NCI-H2171 treated with DMSO at 0.1 percent for 48 hours (cell line): ENCODE measurements at places on chromosomes 11 and 22.
A peak's percentile ranks its signal among the peaks of the same experiment; 100 is the strongest.

- no peak for DNase-seq
Measured at GRCh38 chr11:104944076-104944475, 24.3 kb downstream of the CASP4 start.

GRCh38 chr11:75325713-75326438, 25.6 kb downstream of the ARRB1 start:
- peak; percentile 46 for DNase-seq

- DNase-seq = no peak
Measured at GRCh38 chr11:105192115-105192514, 52.5 kb upstream of the CARD18 start.

DNA sequence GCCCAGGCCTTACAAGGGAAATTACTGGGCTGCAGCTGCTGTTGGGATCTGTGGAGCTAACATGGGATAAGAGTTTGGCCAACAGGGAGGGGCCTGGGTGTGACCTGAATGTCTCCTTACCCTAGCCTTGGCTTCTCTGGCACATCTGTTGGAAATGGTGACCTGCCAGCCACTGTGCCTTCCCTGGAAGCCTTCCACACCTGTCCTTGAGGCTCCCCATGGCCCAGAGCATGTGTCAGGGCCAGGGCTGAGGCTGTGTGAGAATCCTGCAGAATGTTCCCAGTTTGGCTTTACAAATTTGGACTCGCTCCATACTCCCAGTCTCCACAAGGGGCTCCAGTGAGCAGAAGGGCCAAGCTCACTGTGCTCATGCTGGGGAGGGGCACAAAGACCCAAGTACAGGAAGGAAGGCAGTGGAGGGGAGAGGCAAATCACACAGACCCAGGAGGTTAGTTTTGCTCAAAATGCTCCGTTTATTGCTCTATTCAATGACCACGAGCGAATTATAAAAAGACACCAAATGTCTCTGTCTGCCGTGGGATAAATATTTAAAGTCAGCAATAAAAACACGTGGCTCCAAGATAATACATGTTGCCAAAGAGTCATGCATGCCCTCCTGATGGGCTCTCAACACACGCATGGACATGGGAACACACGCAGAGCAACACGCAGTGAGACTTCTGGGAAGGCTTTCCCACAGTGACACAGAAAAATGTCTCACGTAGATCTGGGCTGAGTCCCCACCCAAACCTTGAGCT, 1.7 kb upstream of the IGSF22 start:
- DNase-seq = no peak

DNA sequence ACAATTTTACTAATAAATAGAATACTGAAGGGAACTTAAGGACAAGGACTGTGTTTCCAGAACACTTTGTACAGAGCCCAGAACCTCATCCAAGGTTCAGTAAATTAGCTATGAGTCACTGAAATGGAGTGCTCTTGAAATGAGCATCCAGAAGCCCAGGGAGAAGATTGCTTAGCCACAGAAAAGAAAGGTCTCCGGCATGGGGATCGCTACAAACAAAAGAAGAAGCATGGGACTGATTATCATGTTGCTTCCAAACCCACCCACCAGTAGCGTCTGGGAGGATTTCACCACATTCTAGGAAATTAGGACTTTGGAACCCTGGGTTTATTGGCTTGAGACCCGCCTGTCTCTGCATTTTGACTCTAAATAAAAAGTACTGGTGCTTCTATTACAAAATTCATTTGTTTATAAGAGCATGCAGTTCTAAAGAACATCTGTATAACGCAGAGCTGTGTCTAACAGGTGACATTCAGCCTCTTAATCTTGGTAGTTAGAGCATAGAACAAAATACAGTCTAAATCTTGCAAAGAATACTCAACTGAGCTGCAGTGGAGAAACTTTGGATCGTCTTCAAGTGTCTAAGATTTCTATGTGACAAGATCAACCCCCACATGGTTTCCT, 35.9 kb upstream of the SESN3 start:
- DNase-seq = no peak

DNA sequence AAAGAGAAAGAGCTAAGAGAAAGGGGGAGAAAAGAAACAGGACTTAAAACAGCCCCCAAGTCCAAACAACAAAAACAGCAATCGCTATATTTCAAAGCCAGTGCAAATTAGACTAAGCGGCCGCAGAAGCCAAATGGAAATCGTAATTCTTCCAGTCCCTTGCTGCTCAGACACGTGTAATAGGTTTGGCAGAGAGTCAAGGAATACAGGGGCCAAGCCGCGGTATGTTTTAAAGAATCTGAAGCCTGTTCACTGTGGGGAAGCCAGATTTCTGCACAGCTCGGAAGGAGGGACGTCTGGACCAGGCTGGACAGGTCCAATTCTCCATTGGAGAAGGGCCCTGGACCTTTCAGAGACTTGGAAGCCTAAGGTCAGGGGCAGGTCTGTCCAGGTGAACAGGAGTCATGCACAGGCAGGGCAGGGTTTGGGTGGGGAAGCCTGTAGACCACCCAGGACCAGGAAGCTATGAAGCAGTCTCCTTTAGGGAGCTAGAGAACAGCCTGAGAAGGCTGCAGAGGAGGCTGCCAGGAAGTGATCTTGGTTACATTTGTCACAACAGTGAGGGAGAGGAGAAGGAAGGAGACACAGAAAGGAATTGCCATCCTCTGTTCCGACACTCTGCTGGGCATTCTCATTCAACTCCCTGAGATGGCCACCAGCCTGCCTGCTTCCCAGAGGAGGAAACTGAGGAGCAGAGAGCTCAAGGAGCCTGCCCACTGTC, 265.5 kb upstream of the ISX start:
- no peak for DNase-seq
